ENCODE measurements at places on chromosomes 12 and 14. TPM values are rescaled to one million over a fixed set of nuclear protein-coding genes. Genes with fewer than 3 reads are reported as not detected.

DNA sequence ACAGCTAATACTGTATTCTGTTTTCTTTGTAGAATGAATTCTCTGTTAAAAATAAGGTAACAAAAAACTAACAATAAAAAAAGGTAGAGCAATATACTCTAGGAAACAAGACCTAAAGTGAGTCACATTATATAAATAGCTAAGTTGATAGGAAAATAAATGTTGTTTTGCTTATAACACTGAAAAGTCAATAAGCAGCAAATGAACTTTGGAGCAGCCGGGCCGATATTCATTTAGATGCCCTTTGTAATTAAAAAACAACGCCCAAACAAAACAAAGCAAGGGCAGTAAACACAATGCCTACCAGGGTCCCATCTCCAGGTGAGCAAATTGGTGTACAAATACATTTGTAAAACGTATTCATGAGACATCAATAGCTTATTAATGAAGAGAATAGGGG, 227.6 kb upstream of the FOXN3 start:
- no peak for DNase-seq

Gene TMEM63C
- 0.57 TPM for total RNA-seq

DNA sequence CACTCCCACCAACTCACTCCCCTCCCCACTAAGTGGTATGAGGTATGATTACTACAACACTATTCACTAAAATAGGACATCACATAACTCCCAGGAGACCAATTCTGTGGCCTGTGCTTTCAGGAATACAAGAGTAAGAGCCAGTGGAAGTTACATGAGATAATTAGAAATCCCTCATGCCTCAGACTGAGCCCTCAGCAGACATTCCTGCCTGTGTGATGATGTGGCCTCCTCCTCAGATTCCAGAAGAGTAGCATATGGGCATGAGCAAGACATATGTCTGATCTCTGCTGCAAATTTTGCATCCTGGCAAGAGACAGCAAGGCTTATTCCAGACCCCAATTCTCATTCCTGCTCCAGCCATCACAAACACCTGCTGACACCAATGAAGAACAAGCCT, 46.0 kb upstream of the BMP4 start:
- DNase-seq: no peak

GRCh38 chr14:91396013-91396660, 21.5 kb downstream of the CCDC88C start:
- no peak for DNase-seq

Gene DDHD1
- 3.7 TPM for total RNA-seq

- no peak for DNase-seq
These were observed 154.3 kb downstream of the TMX1 start for GRCh38 chr14:51394384-51394783.

Gene DHH
- total RNA-seq: not detected

GRCh38 chr12:54683398-54683797, 35.2 kb upstream of the DCD start:
- no peak for DNase-seq

Gene CLEC7A
- total RNA-seq: not detected

DNA sequence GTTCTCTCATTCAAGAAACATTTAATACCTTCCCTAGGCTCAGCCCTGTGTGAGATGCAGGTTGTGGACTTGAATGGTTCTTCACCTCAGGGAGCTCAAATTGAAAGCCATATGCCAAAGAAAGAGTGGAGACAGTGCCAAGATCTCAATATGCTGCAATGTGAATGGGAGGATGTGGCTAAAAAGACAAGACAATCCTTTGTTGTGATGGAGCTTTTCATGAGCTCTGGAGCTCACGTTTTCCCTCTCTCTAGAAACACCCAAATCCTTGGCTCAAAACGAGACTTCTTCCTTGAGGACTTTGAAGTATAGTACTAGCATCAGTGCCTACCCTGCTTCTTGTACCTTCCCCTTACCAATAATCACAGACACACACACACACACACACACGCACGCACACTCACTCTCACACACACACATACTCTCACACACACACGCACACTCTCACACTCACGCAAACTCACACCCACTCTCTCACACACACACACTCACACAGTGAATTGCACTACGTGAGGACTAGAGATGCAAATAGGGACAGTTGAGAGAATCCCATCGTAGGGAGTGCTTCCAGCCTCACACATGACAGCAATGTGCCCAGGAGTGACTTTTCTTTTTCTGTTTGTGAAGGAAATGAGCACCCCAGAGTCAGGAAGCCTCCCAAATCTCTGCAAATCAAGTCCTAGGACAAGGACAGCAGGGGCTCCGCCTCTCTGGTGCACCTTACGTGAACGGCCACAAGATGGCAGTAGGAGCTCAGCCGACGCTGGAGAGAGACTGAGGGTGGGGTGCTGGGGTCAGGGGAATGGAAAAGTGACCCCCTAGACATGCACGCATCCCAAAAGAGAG, 231.4 kb downstream of the PCNX1 start:
- DNase-seq: peak; percentile 30

DNA sequence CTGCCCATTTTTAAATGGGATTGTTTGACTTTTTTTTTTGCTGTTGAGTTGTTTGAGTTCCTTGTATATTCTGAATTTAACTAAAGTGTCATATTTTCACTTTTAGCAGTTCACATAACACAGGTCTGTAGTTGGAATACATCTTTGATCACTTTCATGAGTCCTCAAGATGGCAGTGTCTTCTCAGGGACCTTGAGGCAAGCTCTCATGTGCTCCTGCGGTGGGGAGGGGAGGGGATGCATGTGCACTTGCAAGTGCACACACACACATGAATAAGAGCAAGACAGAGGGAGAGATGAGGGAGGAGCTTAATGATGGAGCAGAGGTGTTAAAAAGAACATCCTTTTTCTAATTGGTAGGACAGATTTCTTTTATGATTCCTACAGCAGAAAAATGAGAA, 291.4 kb upstream of the OR4E1 start:
- no peak for DNase-seq

Gene ANKRD33
- not detected for total RNA-seq

GRCh38 chr12:96233939-96234461, 39.8 kb downstream of the ELK3 start:
- DNase-seq: no peak

Gene CISTR
- not detected for total RNA-seq

GRCh38 chr14:74875941-74876913, at the start of gene PROX2:
Gene PROX2 (minus strand): TSS chr14:74876145. CDS start chr14:74863834, 12,311 bp downstream.
- DNase-seq: no peak

Gene NANOG
- total RNA-seq: not detected

DNA sequence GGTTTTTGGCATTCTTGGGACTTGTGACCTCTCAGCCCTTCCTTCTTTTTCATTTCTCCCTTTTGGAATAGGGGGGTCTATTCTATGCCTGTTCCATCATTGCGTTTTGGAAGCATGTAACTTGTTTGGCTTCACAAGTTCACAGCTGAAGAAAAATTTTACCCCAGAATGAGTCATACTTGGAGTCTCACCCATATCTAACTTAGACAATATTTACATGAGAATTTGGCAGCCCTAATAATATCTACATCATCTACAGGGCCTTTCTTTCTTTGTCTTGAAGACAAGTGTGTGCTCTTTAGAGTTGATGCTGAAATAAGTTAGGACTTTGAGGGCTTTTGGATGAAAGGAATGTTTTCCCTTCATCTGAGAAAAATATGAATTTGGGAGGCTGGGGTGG, 1312.9 kb upstream of the FLRT2 start:
- DNase-seq: no peak

- no peak for DNase-seq
These were observed 5.2 kb downstream of the KRT84 start for GRCh38 chr12:52380271-52380694.

- DNase-seq: no peak
These were observed 4.5 kb upstream of the BEGAIN start for GRCh38 chr14:100591453-100592371.

Gene CLEC1B
- total RNA-seq: not detected

Gene ADAMTS20
- total RNA-seq: not detected

DNA sequence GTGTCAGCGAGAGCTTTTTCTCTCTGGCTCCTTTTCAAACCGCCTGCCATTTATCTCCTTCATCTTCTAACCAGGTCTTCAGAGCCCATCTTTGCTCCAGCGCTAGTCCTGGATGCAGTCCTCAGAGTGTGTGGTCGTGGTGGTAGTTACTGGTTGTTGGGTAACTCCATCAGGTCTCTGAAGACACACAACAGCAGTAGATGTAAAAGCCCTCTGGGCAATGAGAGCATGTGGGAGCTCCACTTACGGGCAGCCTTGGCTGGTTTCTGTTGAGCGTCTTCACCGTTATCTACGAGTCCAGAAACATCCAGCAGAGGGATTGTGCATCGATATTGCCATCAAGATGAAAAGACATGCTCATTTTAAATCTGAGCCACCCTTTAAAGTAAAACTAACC, 61.2 kb downstream of the FBXL14 start:
- DNase-seq: no peak

- DNase-seq: no peak
These were observed 1.7 kb downstream of the C12orf76 start for GRCh38 chr12:110046451-110047187.

DNA sequence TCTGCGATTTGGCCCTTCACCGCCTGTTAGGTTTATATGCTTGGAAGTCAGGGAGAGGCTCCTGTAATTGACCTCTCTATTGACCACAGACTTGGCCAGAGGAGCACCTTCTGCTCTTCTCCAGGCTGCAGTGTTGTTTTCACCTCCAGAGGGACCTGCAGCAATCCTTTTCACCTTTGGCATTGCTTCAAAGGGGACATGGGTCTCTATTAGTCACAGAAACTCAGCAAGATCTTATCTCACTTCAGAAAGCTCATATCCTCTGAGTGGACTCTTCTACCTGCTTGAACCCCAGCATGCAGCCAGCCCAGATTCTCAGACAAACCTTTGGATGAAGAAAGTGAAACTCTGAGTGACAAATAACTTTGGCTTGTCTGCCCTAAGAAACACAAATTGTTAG, 339.3 kb downstream of the NRXN3 start:
- DNase-seq: no peak

Gene RNASE3
- total RNA-seq: not detected

DNA sequence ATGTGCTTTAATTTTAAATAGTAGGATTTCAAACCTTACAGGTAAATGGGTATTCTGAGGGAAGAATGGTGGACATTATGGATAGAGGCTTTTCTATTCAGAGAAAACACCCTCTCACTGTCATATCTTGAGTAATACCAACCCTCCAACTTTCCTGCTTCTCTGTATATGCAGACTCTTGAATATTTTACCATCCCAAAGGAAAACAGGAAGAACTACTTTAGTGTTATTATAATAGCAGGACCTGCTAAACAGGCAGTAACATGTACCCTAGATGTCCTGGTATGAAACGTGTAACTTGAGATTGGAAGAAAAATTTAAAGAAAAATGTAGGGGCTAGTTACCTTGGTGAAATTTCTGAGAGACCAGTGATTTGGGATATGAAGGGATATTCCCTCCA, 82.9 kb upstream of the TRHDE start:
- DNase-seq: no peak

- no peak for DNase-seq
These were observed 12.0 kb upstream of the RTL1 start for GRCh38 chr14:100915560-100915959.

DNA sequence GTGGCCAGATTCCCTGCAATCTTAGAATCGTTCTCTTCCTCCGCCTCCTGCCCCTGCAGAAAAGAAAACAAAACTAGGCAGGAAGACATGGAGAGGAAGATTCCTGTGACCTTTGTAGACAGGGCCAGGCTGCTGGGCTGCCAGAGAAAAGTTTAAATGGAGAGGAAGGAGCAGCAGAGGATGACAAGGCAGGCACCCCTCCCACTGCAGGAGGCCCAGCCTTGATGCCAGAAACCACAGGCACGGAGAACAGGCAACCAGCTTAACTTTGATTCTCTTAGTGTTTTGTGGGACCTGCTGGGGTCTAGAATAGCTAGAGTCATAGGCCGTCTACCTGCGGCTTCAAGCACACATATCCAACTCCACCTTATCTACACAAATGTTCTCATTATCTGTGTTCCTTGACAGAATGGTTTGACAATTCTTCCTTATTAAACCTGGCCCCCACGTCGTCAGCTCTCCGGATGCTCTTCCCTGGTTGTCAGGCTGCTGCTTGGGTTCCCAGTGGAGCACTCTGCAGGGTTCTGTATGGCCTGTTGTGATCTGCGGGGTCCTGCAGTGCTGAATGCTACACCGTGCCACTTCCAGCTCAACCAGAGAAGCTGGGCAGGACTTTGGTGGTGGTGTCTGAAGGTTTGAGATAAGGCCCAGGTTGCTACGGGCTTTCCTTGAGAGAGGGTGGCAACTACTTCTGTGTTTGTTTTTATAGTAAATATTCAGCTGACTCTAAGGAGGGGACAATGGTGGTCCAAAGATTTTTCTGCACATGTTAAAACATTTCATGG, 609.5 kb downstream of the AACS start:
- no peak for DNase-seq

Gene TRIM9
- total RNA-seq: 2.3 TPM

Gene DDN
- total RNA-seq: not detected

DNA sequence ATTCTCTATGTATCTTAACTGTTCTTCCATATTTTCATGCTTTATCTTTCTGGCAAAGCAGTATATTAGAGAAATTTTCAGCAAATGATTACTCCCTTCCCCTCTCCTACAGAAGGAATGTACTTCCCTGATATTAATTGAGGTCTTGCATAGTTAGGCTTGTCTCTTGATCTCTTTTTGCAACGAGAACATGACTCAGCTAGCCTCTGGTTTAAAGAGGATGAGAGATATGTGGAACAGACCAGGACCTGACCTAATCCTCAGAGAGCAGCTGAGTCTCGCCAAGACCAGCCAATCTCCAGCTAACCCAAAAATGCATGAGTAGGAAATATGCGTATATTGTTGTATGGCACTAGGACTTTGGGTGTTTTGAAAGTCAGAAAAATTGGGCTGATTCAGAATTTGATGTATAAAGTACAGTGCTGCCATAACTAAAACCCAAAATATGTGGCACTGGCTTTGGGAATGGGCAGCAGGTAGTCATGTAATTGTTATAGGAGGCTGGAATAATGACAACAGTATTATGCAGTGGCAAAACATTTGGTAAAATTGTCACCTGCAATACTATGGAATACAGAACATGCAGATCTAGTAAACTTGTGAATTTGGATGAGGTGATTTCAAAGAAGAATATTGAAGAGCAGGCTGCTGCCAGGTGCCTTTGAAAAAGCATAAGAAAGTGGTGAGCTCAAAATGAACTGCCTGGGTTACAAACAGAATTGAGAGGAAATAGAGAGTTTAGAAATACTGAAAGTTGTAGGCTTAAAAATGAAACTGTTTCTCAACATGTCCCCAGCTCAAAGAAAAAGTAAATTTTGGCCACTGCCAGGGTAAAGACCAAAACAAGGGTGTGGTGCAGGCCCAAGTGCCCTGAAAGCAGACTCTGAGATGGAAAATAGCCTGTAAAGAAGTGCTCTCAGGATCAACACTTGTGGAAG, 9.3 kb upstream of the USP15 start:
- no peak for DNase-seq

GRCh38 chr12:120820884-120821510, 83.2 kb downstream of the SPPL3 start:
- no peak for DNase-seq

Gene COPS7A
- total RNA-seq: 135 TPM

All from Caki2 (cell line).